AG08396 (cell line): ENCODE measurements at places on chromosomes 2 and 18.

DNA sequence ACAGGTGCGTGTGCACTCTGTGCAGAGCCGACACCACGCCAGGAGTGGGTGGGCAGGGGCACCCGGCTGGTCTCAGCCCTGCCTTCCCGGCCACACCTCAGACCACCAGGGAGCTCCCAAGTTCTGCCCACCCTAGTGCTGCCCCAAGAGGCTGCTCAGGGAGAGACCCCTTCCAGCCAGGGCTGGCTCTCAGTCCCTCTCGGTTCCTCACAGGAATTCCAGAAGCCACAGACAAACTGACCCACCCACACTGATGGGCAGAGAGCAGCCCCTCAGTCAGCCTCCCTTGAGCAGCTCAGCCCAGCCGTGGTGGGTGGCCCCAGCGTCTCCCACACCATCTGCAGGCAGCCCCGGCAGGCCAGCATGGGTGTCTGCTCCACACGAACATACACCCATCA, 33.8 kb downstream of the GPC1 start:
- peak; percentile 25 for DNase-seq

DNA sequence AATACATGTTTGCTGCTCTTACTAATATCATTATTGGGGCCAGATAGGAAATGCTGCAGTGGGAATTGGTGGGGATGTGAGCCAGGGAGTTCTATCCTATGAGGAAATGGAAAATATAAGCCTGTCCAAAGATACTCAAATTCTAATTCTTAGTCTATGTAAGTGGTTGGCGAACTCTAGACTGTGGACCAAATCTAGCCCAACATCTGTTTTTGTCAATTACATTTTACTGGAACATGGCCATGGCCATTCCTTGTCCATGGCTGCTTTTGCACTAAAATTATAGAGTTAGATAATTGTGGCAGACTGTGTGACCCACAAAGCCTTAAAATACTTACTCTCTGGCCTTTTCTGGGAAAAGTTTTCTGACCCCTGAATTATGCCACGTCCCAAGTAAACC, 113.3 kb downstream of the MGAT5 start:
- DNase-seq = no peak

GRCh38 chr2:217440000-217440399, 562.8 kb downstream of the TNS1 start:
- no peak for DNase-seq

DNA sequence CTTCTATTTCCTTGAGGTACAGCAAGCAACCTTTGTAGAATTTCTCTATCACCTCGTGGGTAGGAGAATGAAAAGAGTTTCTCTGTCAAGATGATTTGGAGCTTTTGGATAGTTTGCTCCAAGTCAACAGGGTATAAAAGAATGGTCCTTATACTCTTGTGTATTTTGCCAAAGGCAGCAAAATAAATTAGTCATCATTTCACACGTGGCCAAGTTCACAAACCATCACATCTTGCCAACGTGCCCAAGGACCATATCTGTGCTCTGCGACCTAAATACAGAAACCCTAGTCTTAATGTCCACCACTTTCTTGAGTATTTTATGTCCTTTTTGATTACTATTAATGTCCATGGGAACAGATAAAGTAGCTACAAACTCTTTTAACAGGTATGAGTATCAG, 262.9 kb downstream of the AFF3 start:
- no peak for DNase-seq

- DNase-seq = no peak
These were observed 1.3 kb upstream of the HOXD4 start for GRCh38 chr2:176149939-176150583.

GRCh38 chr2:69089266-69089665, 76.3 kb downstream of the ANTXR1 start:
- no peak for DNase-seq
